ENCODE measurements at places on chromosomes 4 and X.

- no peak for DNase-seq
These were observed 122.0 kb upstream of the PUDP start for GRCh38 chrX:7269991-7270390.

GRCh38 chr4:20354120-20354519 is 102.4 kb downstream of the SLIT2 start:
- no peak for DNase-seq

- no peak for DNase-seq
These were observed 88.4 kb downstream of the GPR143 start for GRCh38 chrX:9677098-9677739.

- no peak for DNase-seq
These were observed 79.1 kb downstream of the AMOT start for GRCh38 chrX:112761242-112762207.

- no peak for DNase-seq
These were observed 59.4 kb upstream of the ARSJ start for GRCh38 chr4:114038762-114039387.

- DNase-seq = no peak
These were observed 9.1 kb upstream of the FGFR3 start for GRCh38 chr4:1783970-1784369.

DNA sequence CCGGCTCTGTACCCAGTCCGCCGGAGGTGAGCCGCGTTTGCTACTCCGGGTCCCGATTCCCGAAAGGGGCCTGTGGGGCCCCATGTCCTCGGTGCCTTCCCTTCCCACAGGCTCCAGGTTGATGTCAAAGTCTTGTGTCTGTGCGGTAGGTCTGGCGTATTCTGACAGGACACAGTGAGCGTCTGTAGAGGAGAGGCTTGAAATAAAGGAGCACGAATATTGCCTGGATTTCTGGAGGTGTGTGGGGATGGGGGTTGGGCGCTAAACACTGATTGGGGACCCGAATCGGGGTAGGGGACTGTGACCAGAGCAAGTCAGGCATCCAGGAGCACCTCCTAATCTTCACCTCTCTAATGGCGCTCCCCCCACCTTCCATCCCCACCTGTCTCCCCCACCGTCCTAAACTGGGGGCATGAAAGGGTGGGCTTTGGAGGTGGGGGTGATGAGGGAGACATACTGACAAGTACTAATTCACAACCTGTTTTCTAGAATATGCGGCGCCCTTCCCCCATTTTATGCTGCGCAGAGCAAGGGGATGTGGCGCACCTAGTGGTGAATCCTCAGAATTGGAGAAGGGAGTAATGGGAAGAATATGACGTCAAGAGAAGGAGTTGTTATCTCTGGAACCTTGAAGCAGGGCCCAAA is 855 bp downstream of the GPRASP2 start:
- DNase-seq = peak; percentile 13

DNA sequence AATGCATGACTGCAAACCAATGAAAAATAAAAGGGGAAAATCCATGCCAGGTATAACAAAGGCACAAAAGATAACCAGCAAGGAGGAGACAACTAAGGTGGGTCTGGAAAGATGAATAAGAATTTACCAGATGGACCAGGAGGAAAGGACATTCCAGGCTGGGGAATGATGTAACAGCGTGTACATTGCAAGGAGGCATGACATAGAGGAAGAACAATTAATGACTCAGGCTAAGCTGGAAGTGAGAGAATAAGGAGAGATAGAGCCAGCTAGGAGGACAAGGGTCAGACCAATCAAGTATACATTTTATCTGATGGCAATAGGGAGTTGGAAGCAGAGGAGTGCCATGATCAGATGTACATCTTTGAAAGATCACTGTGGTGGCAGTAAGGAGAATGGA is 57.0 kb downstream of the MTMR8 start:
- no peak for DNase-seq

DNA sequence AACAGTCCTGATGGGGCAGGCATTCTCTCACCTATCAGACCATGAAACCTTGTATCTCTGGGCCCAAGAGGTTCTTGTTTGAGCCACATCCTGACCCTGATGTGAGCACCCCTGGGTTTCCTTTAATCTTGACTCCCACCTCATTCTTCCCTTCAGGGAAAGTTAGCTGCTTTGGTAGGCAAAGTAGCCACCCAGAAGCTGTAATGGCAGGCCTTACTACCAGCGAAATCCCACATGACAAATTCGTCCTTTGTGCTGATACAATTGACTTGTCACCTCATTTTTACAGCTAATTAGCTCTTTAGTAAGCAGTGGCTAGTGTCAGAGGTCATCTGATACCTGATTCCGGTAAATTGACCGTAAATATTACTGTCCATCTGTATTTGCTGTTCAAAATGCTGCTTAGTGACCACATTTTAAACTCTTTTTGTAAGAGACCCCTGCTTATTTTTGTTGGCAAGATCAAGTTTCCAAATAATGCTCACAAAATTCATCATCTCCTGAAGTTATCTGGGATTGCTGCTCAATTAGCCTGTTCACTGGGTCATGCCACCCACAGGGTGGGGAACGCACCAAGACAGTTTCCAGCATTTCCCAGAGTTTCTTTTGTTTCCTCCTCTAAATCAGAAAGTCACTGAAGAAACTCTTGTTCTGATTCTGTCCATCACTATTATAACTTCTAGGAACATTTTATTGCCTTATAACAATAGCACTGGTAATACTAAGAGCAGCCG is 329.7 kb downstream of the GPAT3 start:
- DNase-seq = no peak

GRCh38 chr4:38114386-38115150 is 154.4 kb downstream of the PTTG2 start:
- DNase-seq = no peak

DNA sequence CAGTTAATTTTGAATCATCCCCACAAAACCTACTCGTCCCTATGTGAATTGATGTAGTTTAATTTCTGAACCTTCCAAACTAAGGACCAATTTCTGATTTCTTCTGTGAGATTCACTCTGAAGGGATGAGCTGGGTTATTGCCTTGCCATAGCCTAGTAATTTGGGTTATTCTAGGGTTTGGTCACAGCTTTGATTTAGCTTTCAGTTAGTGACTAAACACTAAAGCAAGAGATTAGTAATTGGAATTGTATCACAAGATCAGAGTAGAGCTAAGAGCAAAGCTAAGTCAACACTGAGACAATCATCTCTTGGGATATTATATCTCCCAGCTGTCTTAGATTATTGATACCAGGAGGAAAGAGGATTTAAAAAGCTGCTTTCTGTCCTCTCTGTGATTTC is 588.0 kb downstream of the CCSER1 start:
- DNase-seq = no peak

DNA sequence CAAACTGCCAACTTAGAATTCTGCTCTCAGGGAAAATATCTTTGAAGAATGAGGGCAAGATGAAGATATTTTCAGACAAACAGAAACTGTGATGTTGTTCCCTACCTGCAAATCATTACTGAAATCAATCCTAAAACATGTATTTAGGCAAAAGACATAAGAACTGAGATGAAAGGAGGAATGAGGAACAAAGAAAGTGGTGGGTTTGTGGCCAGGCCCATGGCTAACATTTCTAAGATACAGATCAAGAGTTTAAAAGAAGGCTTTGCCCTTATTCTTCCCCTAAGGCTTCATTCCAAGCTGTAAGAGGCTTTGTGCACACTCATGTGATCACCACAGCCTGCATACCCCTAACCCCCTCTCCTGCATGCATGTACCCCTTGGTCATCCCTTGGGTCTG is 46.5 kb downstream of the ADGRG2 start:
- DNase-seq = no peak

DNA sequence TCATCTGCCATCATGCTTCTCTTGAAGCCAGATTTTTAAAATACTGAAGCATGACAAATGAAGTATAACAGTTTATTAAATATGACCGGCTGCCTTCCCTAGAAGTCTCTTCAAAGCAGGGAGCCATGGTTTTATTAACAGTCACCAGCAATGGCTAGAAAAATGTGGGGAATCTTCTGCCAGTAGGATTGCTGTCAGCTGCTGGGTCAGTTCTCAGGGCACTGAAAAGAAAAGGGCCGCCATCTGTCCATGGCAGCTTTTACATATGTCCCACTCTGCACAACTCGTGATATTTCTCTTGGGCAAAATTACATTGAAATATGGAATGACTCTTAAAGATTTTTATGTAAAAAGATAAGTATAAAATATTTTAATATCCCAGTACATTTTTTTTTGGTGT is 2.8 kb downstream of the CCNG2 start:
- DNase-seq = no peak

All from NCI-H1694 (cell line).